ENCODE measurements at places on chromosomes 4 and X.

DNA sequence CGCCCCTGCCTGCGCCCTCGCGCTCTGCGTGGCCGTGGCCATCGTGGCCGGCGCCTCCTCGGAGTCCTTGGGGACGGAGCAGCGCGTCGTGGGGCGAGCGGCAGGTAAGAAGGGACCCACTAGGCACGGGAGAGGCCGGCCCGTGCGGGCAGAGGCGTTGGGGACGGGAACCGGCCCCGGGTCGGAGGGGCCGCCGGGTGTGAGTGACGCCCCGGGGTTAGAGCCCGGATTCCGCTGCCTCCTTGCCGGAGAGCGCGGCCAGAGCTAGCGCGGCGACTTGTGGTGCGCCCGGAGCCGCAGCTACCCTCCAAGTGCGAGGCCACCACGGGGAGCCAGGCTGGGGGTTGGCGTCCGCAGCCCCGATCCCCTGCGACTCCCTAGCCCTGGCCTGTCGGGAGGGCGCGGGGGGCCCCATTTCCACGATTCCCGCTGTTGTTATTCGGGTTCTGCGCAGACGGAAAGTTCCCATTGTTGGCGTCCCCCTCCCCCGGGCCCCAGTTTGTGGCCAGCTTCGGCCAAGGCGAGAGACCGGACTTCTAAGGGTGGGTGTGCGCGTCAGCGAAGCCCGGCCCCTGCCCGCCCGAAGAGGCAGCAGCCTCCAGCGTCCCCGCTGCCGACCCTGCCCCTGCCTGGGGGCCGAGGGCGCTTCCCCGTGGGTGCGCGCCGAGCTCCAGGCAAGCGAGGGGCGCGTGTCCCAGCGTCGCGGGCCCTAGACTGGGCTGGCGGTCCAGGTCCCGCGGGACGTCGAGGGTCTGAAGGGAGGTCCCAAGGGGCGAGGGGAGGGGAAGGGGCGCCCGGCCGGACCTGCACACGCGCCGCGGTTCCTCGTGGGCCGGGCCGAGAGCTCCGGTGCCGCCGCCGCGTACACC lies 1.1 kb downstream of the FGFR3 start:
- DNase-seq = no peak

DNA sequence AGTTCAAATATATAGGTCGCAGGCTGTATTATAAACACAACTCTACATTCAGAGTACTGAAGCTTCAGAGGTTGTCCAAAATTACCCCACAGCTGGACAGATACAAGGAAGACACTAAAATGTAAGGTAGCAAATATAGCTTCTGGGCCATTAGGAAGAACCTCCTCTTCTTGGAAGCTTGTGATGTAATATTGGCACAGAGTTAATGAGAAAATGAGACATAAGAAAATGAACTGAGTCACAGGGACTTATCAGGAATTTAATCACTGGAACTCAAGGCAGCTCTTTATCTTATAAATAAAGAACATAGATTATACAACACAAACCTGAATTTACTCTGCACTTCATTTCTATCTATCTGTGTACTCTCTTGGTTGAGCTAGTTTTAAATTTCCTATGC lies 344.7 kb downstream of the PCDH10 start:
- DNase-seq = no peak

- DNase-seq = no peak
Observed at GRCh38 chr4:1815096-1815996, 22.3 kb downstream of the FGFR3 start.

DNA sequence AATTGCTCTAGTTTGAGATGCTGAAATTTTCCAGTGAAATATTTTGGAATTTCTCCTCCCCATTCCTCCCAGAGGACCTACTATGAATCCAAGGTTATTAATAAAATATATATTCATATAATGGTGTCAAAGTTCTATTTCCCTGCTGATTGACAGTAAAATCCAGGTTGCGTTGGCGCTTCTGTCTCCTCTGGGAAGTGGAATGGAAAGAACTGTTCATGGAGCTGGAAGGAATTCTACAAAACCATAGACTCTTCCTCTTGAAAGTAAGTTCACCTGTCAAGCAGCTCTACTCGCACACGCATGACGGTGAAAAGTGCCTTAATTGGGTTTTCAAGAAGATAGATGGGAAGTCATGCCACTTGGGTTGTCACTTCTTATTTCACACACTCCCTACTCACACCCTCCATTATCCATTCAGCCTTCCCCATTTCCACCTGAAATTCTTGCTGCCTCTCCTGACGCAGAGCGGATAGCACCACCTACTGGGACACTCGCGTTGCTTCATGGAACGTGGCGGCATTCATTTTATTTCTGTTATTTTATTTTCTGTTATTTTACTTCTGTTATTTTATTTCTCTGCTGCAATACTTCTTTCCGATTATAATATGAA lies 351.6 kb downstream of the NLGN4X start:
- no peak for DNase-seq

DNA sequence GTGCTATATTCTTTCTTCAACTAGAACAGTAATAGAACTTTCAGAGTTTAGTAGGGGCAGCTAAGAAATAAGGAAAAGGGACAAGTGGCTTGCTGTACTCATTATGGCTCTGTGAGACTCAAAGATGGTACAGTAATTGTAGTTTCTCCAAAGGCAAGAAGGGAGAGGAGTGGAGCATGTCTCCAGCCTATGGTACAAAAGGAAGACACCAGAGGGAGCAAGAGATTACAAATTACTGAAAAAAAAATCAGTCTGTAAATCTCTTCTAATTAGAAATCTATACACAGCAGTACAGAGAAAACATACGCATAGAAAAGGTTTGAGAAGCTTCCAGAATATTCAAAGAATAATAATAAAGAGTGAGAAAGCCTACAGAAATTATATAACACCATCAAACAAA lies 61.4 kb downstream of the KLHL4 start:
- DNase-seq = no peak

GRCh38 chr4:187006189-187006618 lies 282.5 kb upstream of the FAT1 start:
- no peak for DNase-seq

DNA sequence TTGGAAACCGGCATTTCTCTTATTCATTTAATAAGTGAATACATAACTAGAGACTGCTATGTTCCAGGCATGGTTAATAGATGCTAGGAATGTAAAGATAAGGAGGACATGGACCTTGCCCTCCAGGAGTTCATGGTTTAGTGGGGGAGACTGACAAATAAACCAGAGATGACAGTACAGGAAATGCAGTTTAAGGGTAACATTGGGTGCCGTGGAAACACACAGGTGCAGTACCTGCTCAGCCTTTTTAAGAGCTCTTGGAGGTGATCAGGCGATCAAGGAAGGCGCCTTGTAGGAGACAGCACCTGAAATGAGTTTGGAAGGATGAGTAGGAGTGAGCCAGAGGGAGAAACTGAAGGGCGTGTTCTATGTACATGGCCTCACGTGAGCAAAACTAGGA lies 145.8 kb downstream of the AASDH start:
- no peak for DNase-seq

DNA sequence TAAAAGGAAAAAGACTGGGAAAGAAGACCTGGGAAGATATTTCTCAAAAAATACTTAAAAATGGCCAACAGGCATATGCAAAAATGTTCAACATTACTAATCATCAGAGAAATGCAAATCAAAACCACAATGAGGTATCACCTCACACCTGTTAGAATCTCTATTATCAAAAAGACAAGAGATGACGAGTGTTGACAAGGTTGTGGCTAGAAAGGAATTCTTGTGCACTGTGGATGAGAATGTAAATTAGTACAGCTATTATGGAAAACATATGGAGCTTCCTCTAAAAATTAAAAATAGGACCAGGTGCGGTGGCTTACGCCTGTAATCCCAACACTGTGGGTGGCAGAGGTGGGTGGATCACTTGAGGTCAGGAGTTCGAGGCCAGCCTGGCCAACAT lies 50.0 kb downstream of the C4orf46 start:
- DNase-seq = no peak

GRCh38 chr4:11050766-11051165 lies 366.2 kb upstream of the CLNK start:
- no peak for DNase-seq

- no peak for DNase-seq
Observed at GRCh38 chr4:56790691-56791091, 30.8 kb downstream of the SPINK2 start.

DNA sequence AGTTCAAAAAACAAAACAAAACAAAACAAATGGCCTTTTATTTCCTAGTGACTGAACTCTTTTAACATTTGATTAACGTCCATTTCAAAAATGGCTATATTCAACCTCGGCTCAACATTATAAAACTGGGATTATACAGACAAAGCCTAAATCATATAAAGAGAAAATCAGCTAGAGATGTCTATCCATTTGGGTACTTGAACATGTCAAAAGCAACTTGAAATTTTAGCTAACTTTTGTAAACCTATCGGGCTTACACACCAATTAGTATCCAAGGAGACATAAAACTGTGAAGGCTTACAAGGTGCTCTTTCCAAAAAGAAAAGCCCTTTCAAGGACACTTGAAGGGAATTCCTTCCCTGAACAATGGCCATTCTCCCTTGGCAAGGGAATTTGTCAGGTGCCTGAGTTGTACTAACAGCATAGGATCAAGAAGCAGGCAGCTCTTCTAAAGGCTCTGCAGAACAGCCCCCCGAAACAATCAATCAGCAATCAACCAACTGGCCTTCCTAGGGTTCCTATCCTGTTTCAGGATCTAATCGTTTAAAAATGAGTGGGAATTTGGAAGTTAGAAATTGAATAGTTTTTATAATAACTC lies 633.7 kb upstream of the HTR2C start:
- DNase-seq = no peak

DNA sequence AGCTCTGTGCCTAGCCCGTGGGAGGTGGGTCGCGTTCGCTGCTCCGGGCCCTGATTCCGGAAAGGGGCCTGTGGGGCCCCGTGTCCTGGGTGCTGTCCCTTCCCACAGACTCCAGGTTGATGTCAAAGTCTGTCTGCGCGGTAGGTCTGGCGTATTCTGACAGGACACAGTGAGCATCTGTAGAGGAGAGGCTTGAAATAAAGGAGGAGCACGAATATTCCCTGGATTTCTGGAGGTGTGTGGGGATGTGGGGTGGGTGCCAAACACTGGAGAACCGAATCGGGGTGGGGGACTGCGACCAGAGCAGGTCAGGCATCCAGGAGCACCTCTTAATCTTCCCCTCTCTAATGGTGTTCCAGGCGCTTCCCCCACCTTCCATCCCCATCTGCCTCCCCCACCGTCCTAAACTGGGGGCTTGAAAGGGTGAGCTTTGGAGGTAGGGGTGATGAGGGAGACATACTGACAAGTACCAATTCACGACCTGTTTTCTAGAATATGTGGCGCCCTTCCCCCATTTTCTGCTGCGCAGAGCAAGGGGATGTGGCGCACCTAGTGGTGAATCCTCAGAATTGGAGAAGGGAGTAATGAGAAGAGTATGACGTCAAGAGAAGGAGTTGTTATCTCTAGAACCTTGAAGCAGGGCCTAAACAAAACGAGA lies 877 bp downstream of the GPRASP1 start:
- DNase-seq = peak; percentile 17

- DNase-seq = no peak
Observed at GRCh38 chr4:61994036-61994435, 793.9 kb downstream of the ADGRL3 start.

DNA sequence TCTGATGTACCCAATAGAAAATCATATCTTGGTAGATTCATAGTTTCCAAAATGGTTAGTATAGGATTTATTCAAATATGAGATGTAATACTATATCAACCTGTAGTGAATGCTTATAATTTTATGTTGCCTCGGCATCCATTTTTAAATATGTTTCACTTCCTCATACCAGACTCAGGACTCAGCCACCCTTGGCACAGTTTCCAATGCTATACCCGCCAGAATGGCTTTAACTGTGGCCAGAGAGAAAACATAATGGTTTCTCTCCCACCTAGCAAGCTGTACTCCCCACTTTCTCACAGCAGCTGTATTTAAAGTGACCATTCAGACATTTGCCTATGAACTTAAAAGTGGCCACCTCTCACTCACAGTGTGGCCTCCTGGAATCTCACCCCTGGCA lies 466.6 kb upstream of the PABPC4L start:
- DNase-seq = no peak

GRCh38 chr4:121686255-121686654 lies 10.5 kb downstream of the ANXA5 start:
- no peak for DNase-seq

GRCh38 chrX:85963736-85964135 lies 83.6 kb downstream of the CHM start:
- DNase-seq = no peak

- DNase-seq = no peak
Observed at GRCh38 chrX:110853610-110854009, 58.0 kb upstream of the CHRDL1 start.

- DNase-seq = no peak
Observed at GRCh38 chr4:54625391-54625790, 32.4 kb upstream of the KIT start.

- no peak for DNase-seq
Observed at GRCh38 chr4:154158361-154159155, 333.0 kb downstream of the DCHS2 start.

DNA sequence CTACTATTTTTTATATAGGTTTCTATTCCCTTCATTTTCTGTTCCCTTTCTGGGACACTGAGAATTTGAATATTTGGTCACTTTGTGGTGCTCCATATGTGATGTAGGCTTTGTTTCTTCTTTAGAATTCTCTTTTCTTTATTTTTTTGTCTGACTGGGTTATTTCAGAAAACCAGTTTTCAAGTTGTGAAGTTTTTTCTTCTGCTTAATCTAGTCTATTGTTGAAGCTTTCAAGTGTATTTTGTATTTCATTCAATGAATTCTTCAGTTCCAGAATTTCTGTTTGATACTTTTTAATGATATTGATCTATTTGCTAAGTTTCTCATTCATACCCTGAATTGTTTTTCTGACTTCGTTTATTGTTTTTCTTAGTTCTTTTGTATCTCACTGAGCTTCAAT lies 96.2 kb upstream of the HAND2 start:
- DNase-seq = no peak

- no peak for DNase-seq
Observed at GRCh38 chr4:124481123-124481522, 231.4 kb downstream of the ANKRD50 start.

DNA sequence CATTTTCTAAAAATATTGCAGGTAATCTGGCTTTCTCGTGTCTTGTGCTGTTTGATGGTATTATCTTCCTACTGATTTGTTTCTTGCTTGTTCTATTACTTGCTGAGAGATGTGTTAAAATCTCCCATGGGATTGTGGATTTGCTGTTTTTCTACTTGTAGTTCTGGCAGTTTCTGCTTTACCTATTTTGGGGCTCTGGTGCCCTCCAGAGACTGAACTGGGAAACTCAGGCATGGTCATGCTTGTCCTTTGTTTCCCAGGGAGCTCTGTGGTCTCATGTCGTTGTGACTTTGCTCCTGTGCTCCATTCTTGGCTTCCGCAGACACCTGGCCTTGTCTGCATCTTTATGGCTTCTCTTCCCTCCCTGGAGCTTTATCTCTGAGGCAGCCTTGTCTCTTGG lies 39.5 kb downstream of the NSD2 start:
- no peak for DNase-seq
